Dorsolateral prefrontal cortex (tissue), 122 donors: ENCODE measurements at places on chromosomes 3 and 15.

DNA sequence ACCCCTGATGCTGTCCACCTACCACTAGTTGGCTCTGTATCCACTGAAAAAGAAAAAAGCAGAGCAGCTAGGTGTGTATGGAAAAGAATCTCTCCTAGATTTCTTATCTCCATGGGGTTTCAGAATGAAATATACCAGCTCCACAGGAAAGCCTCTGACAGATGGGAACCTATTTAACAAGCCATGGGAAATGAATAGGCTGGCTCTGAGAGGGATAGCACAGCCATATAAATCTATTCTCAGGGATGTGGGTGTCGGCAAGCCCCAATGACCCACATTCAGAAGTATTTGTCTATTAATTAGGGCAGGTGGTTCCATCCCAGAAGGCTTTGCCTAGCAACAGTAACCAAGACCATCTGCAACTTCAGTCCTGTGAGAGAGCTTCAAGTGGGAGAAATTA lies 694.1 kb downstream of the AGBL1 start:
- no peak for DNase-seq

DNA sequence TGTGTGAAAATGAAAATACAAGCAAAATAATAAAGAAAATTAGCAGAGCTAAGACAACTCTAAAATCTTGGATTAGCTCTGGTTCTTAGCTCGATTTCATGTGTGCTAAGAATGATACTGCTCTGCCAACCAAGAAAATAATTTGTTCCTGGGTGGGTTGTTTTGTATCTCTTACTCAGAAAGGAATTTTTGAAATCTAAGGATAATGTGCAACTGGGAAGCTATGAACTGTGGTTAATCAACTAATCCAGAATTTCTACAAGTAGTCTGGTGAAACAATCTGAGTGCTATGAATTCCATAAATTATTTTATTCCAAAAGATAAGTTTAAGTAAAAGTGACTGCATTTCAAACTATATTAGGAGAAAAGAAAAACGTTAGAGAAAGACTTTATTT lies 92.0 kb downstream of the TFDP2 start:
- DNase-seq = no peak

DNA sequence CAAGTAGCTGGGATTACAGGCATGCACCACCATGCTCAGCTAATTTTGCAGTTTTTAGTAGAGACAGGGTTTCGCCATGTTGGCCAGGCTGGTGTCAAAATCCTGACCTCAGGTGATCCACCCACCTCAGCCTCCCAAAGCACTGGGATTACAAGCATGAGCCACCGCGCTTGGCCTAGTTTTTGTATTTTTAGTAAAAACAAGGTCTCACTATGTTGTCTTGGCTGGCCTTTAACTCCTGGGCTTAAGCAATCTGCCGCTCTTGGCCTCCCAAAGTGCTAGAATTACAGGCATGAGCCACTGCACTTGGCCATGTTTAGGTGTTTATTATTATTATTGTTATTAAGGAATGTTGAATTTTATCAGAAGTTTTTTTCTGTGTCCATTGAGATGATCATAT lies 14.7 kb downstream of the IL16 start:
- DNase-seq = no peak

DNA sequence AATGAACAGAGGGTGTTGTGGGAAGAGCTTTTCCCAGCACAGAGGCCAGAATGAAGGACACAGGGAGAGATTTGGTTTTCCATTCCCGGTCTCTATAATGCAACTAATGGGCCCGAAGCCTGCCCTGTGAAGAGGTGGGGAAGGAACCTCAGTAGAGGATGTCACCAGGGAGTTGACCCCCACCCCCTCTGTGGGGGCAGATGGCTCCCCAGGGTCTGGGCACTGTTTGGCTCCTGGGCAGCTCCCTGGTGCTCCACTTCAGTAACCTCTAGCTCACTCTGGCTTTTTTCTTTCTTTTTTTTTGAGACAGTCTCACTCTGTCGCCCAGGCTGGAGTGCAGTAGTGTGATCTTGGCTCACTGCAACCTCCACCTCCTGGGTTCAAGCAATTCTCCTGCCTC lies 109.1 kb upstream of the DLG1 start:
- no peak for DNase-seq

DNA sequence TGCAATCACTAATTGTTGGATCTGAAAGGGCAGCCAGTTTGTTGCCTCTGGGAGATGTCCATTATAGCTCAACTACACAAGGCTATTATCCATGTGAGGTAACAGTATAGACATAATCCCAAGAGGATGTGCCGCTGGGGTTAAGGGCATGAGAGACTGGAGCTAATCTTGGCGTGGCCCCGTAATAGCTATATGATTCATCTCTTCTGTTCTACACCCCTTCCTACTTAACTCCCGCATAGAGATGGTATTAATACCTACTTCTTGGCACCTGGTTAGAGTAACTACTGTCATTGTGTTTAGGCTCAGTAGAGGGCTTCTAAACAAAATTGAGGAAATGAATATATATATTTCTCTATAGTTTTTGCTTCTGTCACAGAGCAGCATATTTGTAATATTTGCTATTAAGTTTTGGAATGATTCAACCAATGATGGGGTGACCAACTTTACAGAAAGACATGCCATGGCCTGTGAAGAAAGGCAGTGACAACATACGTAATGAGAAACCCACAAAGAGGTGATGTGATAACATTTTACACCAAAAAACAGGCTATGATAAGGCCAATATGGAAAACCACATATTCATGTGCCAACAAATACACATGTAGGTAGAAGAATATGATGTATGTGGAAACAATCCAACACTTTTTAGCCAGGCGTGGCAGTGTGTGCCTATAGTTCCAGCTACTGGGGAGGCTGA lies 76.8 kb upstream of the DPH6 start:
- DNase-seq = no peak

DNA sequence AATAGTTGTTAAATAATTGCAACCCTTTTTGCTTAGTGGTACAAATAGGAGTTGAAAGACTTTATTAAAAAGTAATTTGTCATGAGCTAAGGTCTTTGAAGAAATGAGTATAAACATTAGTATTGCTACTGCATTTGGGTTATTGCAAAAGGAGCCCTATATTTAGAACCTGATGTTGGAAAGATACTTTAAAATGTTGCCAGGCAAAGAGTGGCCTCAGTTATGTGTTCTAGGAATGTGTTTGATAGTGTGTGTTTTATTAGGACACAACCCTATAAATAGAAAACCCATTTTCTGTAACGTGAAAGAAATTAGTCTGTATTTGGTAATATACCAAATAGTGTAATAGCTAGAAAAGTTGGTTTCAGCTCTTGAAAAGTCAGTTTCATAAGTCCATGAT lies 10.7 kb downstream of the VPS8 start:
- DNase-seq = no peak
